ENCODE measurements at places on chromosomes 6 and 20.

DNA sequence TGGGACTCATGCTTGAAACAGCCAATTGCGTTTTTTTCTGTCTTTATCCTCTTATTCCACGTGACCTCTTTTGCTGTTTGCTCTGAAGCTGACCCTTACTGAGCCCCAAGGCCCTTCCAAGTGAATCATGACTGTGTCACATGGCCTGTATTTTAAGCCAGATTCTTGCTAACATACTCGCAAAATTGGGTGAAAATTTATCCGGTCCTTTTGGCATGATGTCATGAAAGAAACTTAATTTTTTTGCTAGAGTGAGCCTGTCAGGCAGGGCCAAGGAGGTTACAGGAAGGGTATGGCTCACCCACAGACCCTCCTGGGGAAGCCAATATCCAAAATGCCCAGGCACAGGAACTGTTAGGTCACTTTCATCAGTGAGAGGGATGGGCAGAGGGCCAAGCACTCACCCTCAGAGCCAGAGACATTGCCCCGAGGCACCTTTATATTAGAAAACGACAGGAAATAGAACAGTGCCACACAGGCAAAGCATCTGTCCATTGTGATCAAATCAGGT is 296.7 kb downstream of the CDH26 start:
- DNase-seq: no peak

- DNase-seq: no peak
Observed at GRCh38 chr6:134287859-134288537, 29.9 kb downstream of the SGK1 start.

DNA sequence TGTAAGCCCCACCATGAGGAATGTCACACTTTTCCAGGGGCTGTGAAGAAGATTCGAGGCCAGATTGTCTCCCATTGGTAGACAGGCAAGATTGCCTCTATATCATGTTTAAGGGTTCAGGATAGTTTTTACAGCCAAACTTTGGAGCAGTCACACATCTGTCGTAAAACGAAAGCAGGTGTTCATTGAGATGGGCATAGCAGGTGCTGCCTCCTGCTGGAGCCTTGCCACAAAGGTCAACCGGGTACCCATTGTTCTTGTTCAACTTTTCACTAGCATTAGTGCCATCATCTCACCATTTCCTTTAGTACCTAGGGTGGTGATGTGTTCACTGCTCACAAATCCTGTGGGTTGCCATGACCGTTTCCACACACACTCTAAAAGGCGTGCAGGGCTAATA is 198.3 kb downstream of the HTR1B start:
- DNase-seq: no peak

GRCh38 chr6:33014841-33015634 is 5.6 kb upstream of the HLA-DOA start:
- DNase-seq: peak; percentile 54

DNA sequence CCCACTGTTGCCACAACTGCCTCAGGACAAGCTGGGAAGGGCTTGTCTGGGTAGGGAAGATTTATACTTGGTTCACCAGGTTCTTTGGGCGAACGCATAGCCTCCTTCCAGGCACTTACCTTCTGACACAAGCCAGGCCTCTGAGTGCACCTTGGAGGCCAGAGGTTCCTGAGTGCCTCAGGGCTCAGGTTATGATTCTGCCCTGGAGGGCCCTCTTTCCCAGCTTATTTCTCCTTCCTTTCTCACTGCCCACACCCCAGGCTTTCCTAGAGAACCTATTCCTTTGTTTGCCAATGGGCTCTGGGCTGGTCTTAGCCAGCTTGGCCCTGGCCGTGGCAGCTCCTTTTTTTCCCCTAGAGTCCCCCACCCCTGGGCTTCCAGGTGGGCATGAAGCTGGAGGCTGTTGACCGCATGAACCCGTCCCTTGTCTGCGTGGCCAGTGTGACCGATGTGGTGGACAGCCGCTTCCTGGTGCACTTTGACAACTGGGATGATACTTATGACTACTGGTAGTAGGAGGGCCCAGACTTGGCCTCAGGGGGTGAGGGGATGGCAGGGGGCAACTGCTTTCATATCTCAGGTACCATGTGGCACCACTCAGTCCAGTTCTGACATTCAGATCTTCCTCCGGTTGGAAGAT is 25.0 kb downstream of the L3MBTL1 start:
- DNase-seq: no peak
